ENCODE measurements at places on chromosomes 3 and 15.

DNA sequence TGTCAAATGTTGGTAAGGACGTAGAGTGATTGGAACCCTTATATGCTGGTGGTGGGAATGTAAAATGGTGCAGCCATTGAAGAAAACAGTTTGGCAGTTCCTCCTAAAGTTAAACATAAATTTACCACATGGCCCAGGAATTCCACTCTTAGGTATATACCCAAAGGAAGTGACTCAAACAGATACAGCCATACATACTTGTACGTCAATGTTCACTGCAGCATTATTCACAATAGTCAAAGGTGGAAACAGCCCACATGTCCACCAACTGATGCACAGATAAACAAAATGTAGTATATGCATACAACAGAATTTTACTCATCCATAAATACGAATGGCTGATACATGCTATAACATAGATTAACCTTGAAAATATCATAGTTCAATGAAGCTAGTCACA is 13.2 kb downstream of the CLASP2 start:
- DNase-seq, result no peak
- H3K4me1 ChIP-seq, result no peaks in the 10 kb centered on the region
- no peak overlapping the region for H3K4me3 ChIP-seq
- H3K27ac ChIP-seq, result no peak overlapping the region

- H3K36me3 ChIP-seq, result no peaks in the 10 kb centered on the region
- no peak for DNase-seq
- H3K4me3 ChIP-seq, result no peak overlapping the region
- no peak overlapping the region for H3K27ac ChIP-seq
- no peaks in the 10 kb centered on the region for H3K4me1 ChIP-seq
Observed at GRCh38 chr15:46815765-46816164, 901.5 kb upstream of the SEMA6D start.

- no peak overlapping the region for H3K4me3 ChIP-seq
- H3K27ac ChIP-seq, result no peak overlapping the region
- H3K27me3 ChIP-seq, result no peaks in the 10 kb centered on the region
- H3K4me1 ChIP-seq, result no peaks in the 10 kb centered on the region
- DNase-seq, result no peak
Observed at GRCh38 chr3:170734735-170735065, 135.3 kb downstream of the RPL22L1 start.

- no peak overlapping the region for H3K27ac ChIP-seq
- peaks cover 7% of the 10 kb centered on the region for H3K4me1 ChIP-seq
- no peaks in the 10 kb centered on the region for H3K36me3 ChIP-seq
- no peak for DNase-seq
- H3K4me3 ChIP-seq, result no peak overlapping the region
Observed at GRCh38 chr15:90040618-90041017, 39.5 kb downstream of the ZNF710 start.

GRCh38 chr3:149736175-149736952 is 15.9 kb downstream of the COMMD2 start:
- H3K27me3 ChIP-seq, result no peaks in the 10 kb centered on the region
- no peaks in the 10 kb centered on the region for H3K4me1 ChIP-seq
- no peak overlapping the region for H3K4me3 ChIP-seq
- no peak for DNase-seq

DNA sequence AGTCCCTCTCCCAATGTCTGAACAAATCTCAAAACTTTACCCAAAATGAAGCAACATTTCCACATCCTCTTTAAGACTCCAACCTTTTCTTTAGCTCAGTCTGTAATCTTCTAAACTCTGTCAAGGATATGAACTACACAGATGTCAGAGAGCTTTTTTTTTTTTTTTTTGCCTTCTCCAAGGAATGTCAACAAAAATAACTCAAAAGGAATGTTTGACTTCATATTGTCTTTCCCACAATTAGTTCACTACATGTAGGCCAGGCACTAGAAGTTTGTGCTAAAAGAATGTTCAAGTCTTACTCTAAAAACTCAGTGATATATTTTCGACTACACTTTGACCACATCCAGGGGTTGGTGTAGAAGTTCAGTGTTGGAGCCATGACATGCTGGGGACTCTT is 37.1 kb downstream of the ADAMTS9 start:
- no peak overlapping the region for H3K27ac ChIP-seq
- no peaks in the 10 kb centered on the region for H3K4me1 ChIP-seq
- no peak overlapping the region for H3K4me3 ChIP-seq
- H3K27me3 ChIP-seq, result no peaks in the 10 kb centered on the region
- no peak for DNase-seq
- no peaks in the 10 kb centered on the region for H3K36me3 ChIP-seq

- H3K27me3 ChIP-seq, result no peaks in the 10 kb centered on the region
- no peak overlapping the region for H3K4me3 ChIP-seq
- no peaks in the 10 kb centered on the region for H3K4me1 ChIP-seq
Observed at GRCh38 chr15:79067072-79067833, 23.3 kb downstream of the RASGRF1 start.

DNA sequence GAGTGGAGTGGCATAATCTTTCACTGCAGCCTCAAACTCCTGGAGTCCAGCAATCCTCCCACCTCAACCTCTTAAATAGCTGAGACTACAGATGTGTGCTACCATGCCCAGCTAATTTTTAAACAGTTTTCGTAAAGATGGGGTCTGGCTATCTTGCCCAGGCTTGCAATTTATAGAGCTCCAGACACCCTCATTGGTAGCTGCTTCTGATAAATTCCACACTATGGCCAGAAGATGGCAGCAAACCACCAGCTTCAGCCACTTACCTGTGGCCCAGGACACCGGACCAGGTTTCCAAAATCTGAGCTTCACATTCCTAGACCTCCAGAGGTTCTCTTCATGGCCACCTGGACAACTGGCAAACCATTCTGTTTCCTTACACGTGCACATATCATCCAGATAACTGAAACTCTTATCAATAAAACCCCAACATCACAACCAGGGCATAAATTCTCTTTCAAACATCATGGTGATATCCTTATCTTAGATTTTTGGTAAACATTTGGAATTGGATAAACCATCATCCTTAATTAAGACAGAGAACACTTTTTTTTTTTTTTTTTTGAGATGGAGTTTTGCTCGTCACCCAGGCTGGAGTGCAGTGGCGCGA is 28.9 kb downstream of the FBXW12 start:
- DNase-seq, result peak; percentile 40
- H3K27me3 ChIP-seq, result no peaks in the 10 kb centered on the region
- no peak overlapping the region for H3K27ac ChIP-seq
- H3K4me1 ChIP-seq, result no peaks in the 10 kb centered on the region

DNA sequence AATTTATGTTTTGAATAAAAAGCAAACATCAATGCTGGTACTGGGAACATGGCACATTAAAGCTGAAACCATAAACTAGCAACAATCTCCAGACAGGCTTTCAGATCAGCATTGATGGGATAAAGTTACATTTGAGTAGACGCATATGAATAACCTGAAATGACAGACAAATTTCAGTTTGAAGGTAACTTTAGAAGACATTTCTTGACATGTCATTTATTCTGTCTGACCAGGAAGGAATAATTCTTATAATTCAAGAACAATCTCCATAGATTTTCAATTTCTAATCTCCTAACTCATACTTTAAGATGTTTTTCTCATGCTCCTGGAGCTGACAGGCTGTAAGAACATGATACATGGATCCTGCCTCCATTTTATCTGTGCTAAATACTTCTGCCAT is 69.8 kb downstream of the PLCH1 start:
- no peak for DNase-seq
- H3K4me1 ChIP-seq, result no peaks in the 10 kb centered on the region
- no peaks in the 10 kb centered on the region for H3K27me3 ChIP-seq
- H3K27ac ChIP-seq, result no peak overlapping the region
- H3K4me3 ChIP-seq, result no peak overlapping the region

DNA sequence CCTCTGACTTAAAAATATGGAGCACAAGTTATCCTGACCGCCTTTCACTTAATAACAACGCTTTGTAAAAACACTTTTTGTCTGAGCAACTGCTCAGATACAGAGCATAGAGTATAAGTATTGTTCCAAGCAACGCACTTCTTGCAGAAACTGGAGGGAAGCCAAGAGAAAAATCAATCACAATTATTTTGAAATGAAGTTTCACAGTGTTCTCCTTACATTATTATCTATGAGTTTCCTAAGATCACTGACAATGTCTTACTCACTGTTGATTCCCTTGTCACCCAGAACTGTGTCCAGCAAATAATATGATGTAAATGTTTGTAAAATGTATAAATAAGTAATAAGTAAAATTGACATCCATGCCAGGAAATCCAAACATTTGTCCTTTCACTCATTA is 184.6 kb upstream of the GPR149 start:
- H3K36me3 ChIP-seq, result no peaks in the 10 kb centered on the region
- no peaks in the 10 kb centered on the region for H3K4me1 ChIP-seq
- no peak overlapping the region for H3K27ac ChIP-seq
- H3K27me3 ChIP-seq, result no peaks in the 10 kb centered on the region

GRCh38 chr3:33061782-33062181 is 35.2 kb downstream of the GLB1 start:
- H3K36me3 ChIP-seq, result peaks cover 5% of the 10 kb centered on the region
- peak overlapping the region; percentile 90 for H3K27ac ChIP-seq
- no peak overlapping the region for H3K4me3 ChIP-seq
- peaks cover 66% of the 10 kb centered on the region for H3K4me1 ChIP-seq
- no peaks in the 10 kb centered on the region for H3K27me3 ChIP-seq

GRCh38 chr3:190396001-190396400 is 8.0 kb downstream of the CLDN16 start:
- H3K36me3 ChIP-seq, result no peaks in the 10 kb centered on the region
- no peak overlapping the region for H3K27ac ChIP-seq
- no peaks in the 10 kb centered on the region for H3K4me1 ChIP-seq
- no peaks in the 10 kb centered on the region for H3K27me3 ChIP-seq

DNA sequence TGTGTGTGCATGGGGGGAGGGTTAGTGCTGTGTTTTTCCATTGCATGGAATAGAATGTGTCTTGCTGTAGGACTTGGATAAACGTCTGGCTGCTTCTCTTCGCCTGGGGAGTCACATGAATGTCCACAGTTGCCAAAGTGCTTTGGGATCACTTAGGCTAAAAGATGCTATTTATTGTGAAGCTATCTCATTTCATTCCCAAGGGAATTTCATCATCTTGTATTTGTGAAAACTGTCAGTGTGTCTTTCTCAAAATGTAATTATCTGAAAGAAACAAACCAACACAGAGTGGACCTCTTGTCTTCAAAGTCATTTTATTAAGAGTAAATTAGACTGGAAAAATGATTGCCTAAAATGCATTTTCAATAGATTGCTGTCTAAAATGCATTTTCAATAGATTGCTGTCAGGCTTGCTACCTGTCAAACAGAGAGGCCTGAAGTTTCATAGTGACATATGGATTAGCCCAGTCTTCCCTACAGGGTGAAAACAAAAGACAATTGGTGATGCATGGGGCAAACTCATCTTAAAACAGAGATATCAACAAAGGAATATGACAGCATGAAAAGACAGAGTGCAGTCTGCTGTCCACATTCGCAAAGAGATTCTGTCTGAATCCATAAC is 117.1 kb upstream of the GOLIM4 start:
- DNase-seq, result no peak
- no peaks in the 10 kb centered on the region for H3K27me3 ChIP-seq
- H3K4me1 ChIP-seq, result no peaks in the 10 kb centered on the region
- H3K36me3 ChIP-seq, result no peaks in the 10 kb centered on the region
- H3K4me3 ChIP-seq, result no peak overlapping the region

- no peaks in the 10 kb centered on the region for H3K36me3 ChIP-seq
- no peak overlapping the region for H3K4me3 ChIP-seq
- DNase-seq, result no peak
- H3K27me3 ChIP-seq, result no peaks in the 10 kb centered on the region
Observed at GRCh38 chr3:39181408-39182335, 10.7 kb downstream of the XIRP1 start.

DNA sequence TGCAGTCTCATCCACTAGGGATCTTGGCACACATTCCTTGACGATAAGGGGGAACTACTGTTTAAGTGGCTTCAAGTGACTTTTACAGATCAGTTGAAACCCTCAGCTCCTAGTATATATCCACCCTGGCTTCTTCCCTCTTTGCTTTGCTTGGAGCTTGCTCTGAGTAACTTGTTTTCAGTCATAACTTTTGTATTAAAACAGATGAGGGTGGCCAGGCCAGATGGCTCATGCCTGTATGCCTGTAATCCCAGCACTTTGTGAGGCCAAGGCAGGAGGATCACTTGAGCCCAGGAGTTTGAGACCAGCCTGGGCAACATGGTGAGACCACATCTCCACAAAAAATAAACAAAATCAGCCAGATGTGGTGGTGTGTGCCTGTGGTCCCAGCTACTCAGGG is 42.4 kb downstream of the EOMES start:
- no peaks in the 10 kb centered on the region for H3K27me3 ChIP-seq
- DNase-seq, result no peak
- H3K36me3 ChIP-seq, result no peaks in the 10 kb centered on the region
- peaks cover 4% of the 10 kb centered on the region for H3K4me1 ChIP-seq
- no peak overlapping the region for H3K27ac ChIP-seq
- no peak overlapping the region for H3K4me3 ChIP-seq

DNA sequence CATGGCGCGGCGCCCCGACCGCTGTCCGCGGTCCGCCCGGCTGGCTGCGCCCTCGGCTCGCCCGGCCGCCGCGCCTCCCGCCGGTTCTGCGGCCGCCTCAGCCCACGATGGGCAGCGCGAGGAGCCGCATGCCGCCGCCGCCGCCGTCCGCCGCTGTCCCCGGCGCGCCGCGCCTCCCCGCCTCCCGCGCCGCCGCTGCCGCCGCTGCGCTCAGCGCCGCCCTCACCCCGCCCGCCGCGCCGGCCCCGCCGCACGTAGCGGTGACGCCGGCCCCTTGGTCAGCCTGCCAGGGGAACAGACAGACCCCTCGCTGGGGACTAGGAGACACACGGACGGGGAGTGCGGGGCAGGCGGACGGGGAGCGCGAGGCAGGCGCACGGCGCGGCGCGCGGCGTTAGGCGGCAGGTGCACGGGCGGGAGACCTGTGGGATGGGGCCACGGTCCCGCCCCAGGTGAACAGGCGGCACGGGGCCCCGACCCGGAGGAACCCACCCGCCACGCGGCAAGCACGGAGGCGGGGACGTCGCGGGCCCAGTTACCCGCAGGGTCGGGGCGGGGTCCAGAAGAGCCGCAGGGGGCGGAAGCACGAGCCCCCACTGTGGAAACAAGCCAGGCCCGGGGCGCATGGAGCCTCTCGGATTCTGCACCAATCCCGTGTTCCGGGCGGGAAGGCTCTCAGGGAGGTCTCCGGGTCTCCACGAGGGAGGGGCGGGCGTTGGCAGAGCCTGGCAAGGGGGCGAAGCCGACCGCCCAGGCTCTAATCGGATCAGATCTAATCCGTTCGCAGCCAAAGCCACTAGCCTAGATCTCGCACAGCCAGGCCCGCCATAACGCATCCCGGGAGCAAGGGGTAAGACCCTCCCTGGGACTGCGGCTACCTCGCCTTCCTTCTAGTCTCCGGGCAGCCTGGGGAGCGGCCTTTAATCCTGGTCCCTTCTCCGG is at the start of gene CSPG5:
TSS of gene CSPG5 (minus strand) at position 175 of the 942 bp plus-strand sequence. CDS start at position 3, 172 bp downstream.
- peak; percentile 2 for DNase-seq
- peak within 1 kb of the TSS; percentile 63 for H3K4me3 ChIP-seq
- H3K36me3 ChIP-seq, result no peaks in the 10 kb centered on the region
- no peaks in the 10 kb centered on the region for H3K27me3 ChIP-seq

- no peak overlapping the region for H3K27ac ChIP-seq
- H3K4me3 ChIP-seq, result no peak overlapping the region
- no peaks in the 10 kb centered on the region for H3K4me1 ChIP-seq
- no peaks in the 10 kb centered on the region for H3K27me3 ChIP-seq
- H3K36me3 ChIP-seq, result no peaks in the 10 kb centered on the region
- no peak for DNase-seq
Observed at GRCh38 chr3:53536282-53536681, 41.9 kb downstream of the CACNA1D start.

All from effector memory CD4-positive, alpha-beta T cell (primary cell).